ENCODE measurements at places on chromosomes 12 and 14.

DNA sequence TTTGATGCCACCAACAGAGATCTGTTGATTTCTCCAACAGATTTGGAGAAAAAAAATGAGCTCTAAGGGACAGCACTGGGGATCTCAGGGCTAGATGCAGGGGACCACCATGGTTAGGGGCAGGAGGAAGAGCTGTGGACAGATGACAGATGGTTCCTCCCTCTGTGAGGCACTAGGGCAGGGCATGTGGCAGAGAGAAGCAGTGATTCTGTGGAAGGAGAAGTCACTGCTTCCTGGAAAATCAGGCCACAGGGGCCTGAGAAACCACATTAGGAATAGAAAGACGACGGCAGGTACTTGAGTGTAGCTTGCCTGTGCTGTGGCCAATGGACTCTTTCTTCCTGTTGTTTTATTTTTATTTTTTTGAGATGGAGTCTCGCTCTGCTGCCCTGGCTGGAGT, 24.9 kb upstream of the TMED2 start:
- no peak for DNase-seq

- no peak for DNase-seq
Observed at GRCh38 chr12:104683831-104684503, 227.2 kb downstream of the CHST11 start.

GRCh38 chr14:95725685-95726336, 11.9 kb upstream of the TCL1A start:
- DNase-seq: no peak

DNA sequence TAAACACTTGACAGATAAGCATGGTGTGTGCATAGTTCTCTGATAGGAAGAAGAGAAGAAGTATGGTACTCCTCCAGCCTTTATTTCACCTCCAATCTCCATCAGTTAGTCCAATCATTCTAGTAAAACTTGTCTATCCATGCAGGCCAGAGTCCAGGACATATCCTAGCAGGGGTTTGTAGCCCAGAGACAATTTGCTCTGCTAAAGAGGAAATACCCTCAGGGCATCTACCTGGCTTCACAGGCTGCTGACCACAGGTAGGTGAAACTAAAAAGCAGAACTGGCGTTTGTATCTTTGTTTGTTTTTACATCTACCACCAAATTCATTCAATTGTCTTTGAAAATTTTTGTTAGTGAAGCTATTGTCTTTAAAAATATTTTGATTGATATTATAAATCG, 717.6 kb downstream of the FSCB start:
- DNase-seq: no peak

DNA sequence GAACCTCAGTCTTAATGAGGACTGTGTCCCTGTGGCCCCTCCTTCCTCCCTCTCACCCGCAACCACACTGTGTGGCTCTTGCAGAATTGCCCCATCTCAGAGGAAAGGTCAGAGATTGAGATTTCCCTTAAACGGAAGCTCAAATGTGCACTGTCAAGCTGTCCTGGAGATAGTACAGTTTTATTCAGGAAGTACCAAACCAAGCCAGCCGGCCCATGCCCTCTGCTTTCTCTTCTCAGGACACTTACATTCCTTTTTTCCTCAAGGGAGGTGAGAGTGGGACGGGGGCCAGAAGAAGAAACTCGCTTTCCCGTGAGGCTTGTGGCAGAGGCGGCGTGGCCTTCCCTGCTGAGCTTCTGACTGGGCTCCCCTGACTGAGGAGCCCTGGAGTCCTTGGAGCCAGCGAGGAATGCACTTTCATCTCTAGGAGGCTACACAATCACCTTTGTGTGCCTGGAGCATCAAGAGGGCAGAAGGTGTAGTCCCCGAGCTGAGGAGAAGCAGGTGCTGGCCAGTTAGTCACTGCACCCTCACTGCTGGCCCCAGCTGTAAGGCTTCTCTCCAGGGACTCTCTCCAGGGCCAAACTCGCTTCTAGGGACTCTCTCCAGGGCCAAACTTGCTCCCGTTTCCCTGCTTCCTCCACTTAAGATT, 24.1 kb upstream of the ATP2A2 start:
- DNase-seq: no peak

- DNase-seq: no peak
Observed at GRCh38 chr14:35470755-35471154, 63.2 kb upstream of the INSM2 start.

DNA sequence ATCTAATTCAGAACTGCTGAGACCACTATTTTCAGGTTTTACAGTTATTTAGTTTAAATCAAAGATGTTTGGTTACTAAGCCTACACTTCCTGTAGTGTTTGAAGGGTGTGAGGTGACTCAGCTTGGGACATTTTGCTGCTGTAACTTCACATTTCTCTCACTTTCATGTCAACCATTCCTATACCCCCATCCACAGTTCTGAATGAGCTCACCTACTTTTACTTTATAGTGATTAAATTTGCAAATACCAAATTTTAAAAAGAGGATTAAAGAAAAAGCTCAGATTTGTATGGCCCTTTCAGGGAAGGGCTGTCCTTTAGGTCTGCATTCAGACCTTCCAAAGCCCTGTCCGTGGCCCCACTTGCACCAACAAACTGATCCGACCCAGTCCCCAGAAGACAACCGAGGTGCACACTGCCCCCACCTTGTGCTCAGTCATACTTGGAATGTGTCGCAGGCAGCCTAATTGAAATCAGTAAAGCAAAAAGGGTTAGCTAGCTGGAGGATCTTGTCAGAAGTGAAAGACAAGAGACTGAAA, 174.4 kb downstream of the MON2 start:
- DNase-seq: no peak

GRCh38 chr14:25080682-25081081, 30.7 kb upstream of the STXBP6 start:
- DNase-seq: no peak

DNA sequence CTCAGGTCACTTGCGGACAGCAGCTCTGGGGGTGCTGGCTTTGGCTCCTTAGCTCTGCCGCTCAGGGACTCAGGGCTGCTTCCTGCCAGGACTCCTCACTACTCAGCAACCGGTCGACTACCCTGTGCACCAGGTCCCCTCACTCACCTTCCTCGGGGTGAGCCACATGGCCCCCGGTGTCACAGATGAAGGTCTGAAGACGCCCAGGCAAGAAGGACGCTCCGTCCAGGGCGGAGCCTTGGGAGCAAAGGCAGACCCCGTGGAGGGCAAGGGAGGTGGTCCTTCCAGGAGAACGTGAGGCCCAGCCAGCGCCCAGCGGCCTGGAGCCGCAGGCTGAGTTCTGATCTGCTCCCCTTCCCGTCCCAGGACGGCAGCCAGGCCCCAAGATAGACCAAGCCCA, 32.0 kb downstream of the SLC6A12 start:
- no peak for DNase-seq

DNA sequence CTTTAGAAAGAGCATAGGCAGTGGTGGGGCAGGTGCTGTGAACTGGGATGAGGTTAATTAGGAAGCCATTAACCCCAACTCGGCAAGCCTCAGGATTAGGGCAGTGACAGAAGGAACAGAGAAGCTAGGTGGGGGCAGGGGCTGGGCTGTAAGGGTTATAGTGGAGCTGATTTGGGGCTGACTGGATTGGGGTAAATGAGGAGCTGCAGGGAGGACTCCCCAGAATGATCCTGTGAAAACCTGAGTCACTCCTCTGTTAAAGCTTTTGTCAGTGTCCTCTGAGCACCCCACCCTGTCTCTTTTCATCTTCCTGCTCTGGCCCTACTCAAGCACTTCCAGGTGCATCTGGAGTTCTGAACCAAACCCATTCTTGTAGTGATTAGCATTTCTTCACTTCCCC, 4.4 kb downstream of the KLC1 start:
- no peak for DNase-seq

DNA sequence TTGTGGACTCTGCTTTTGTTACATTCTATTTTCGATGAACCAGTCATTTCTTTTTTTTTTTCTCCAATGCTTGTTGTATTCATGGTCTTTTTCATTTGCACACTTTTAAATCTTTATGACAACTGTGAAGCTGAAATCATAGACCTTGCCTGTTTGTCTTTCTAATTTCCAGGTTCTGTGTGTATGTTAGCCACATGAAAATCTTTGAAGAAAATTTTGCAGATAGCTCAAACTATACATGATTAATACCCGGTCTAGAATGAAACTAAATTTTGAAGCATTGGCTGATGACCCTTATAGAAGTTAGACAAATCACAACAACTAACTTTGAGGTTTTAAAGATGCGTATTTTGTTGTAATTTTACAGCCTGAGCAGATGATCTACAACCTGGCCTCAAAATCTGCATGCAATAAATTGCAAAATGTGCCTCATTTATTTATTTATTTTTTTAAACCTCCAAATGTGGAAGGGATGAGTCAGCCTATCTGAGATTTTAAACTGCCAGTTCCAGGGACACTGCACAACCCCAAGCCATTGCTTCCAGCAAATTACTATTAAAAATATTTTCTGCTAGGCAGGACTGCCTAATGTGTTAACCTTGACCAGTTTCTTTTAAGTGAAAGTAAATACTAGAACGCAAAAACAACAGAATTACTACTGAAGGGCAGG, 96.3 kb upstream of the NAV3 start:
- DNase-seq: no peak

DNA sequence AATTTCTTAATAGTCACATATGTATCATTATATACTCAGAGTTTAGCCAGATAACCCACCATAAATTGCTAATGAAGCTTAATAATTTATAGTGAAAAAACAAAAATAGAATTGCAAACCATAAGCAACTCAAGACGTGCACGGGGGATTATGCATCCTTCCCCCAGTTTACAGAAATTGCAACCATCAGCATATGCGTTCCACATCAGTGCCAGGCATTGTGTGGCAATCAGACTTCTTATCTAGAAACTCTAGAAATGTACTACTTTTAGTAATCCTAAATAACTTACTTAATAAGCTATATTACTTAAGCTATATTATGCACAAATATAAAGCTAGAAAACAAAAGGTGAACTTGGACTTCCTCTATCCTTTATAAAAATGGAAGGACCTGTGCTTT, 115.8 kb downstream of the CRADD start:
- no peak for DNase-seq

GRCh38 chr12:54147186-54147585, 41.6 kb downstream of the SMUG1 start:
- DNase-seq: no peak

DNA sequence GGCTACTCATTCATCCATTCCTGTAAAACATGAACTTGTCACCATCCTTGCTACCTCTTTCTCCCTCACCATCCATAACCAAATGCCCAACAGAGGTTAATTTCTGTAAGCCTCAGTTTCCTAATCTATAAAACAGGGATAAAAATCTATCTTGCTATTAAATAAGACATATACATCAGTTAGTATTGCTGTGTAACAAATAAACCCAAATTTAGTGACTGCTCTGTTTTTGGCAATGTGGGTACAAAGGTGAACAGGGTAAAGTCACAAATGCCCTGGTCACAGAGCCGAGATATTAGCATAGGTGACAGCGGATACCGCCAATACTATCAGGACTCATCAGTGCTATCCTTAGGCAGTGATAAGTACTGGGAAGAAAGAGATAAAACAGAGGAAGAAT, 3.6 kb upstream of the FBXO21 start:
- no peak for DNase-seq

GRCh38 chr12:50106907-50107306, 3.1 kb downstream of the GPD1 start:
- DNase-seq: no peak

- DNase-seq: no peak
Observed at GRCh38 chr12:71299541-71300376, 139.8 kb upstream of the LGR5 start.

DNA sequence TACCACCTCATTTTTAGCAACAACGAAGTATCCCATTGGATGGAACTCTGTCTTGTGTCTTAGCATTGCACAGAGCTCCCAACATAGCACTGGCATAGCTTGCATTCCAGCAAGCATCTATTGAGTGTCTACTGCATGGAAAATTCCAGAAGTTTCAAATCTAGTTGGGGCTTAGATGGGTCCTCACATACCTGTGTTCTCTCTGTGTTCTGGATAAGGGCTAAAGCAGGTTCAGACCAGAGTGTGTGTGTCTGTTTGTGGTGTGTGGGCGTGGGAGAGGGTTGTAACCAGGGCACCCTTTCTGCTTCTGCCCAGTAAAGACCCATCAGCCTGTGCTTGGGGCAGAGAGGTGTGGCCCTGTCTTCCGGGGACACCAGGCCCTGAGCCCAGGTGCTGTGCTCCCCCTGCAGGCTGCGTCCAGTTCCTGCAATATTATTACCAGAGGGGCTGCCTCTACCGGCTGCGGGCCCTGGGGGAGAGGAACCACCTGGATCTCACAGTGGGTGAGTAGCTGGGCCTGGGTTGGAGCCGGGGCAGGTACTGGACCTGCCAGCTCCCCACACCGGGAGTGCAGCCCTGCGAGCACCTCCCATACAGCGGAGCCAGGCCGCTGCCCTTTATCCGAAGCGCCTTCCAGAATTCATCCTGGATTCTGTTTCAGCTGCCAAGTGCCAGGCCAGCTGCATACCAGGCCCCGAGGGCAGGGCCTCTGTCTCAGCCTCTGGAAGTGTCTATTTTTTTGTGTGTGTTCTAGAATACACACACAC, 20.3 kb downstream of the RHOF start:
- DNase-seq: peak; percentile 62

- DNase-seq: no peak
Observed at GRCh38 chr14:25833341-25834126, 764.3 kb downstream of the NOVA1 start.

- DNase-seq: no peak
Observed at GRCh38 chr14:68585690-68586089, 207.2 kb downstream of the ZFP36L1 start.

DNA sequence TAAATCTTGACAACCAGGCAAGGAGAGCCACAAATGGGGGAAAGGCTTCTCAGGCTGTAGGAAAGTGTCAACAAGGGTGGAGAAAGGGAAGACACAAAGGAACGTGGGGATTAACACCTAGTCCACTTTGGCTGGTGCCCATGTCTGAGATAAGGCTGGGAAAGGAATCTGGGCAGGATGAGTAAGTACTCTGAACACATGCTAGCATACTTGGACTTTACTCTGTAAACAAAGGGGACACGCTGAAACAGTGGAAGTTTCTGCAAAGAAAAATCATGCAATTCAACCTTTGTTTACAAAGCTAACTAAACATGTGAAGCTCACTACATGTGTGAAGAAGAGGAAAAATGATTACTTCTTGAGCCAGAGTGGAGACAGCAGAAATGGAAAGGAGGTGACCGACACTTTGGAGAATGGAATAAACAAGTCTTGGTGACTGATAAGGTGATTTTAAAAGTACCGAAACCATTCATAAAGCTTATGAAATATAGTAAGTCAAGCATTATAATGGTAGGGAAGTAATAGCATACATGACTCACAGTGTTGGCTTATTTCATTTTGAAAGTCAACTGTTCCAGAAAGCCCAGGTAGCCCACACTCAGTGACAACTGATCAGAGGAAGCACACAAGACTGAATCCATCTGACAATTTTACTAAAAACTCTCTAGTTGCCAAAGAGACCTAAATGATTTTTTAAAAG, 13.2 kb downstream of the CPNE8 start:
- DNase-seq: no peak

GRCh38 chr12:119375883-119376190, 41.3 kb downstream of the CCDC60 start:
- no peak for DNase-seq

DNA sequence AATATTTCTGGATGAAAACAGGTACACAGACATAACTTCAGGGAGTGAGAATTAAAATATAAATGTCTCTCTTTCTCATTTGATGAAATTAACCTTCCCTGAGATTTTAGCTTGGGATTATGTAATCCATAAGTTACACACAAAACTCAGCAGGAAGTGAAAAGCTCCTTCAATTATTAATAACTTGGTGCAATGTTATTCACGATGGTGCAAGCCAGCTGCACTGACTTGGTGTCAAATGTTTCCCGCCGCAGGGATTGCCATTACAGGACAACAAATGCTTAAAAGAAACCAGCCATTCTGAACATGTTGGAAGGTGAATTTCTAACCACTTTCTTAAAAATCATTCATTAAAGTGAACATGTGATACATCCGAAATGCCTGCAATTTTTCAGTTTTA, 250.4 kb downstream of the FOXN3 start:
- DNase-seq: no peak

Measured in activated T-cell treated with anti-CD3 and anti-CD28 coated beads for 4 hours (primary cell).